Omental fat pad (tissue), 4 donors: ENCODE measurements at places on chromosomes 2 and 18. TPM values are rescaled to one million over a fixed set of nuclear protein-coding genes. Genes with fewer than 3 reads are reported as not detected.

Gene POTEJ
- total RNA-seq: not detected

Gene PLA2R1
- 13.5 TPM for total RNA-seq

Gene METTL8
- 10.7 TPM for total RNA-seq

Gene STON1
- total RNA-seq: 124 TPM

Gene ITPRIPL1
- 7.6 TPM for total RNA-seq
